ENCODE measurements at places on chromosomes 13 and 19.

- DNase-seq = no peak
Measured at GRCh38 chr13:33099860-33100259, 83.6 kb downstream of the KL start.

GRCh38 chr13:35712907-35713761 is 236.6 kb upstream of the MAB21L1 start:
- DNase-seq = no peak

DNA sequence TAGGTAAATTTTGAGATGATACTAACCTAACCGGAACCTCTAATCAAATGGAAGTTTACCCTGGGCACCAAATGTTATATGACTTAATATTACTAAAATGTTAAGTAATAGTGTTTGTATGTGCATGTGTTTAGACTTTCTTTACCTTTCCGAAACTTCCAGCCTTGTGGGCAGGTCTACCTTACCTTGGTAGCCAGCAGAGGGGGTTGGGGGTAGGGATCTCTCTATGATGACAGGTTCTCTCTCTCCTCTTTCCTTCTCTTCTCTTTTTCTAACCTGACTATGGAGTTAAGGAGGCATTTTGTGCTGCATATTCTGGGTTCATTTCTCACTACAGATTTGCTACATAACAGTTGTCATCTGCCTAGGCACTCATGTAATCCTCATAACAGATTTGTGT is 6.8 kb upstream of the FRY start:
- DNase-seq = no peak

DNA sequence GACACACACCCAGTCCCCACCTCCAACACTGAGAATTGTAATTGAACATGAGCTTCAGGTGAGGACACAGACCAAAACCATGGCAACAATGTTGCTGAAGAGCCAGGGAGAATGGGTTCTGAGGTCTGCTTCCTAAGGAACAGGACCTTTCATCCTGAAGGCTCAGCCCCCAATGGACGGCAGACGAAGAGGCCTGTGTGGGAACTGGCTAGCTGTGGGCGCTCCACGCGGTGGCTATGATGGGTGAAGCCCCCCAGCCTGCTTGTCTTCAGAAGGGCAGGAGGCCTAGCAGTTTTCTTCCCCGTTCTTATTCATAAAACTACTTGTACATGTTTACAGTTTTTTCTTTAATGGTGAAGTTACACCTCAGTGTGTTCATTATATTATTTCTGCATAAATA is 136.1 kb upstream of the SPACA7 start:
- DNase-seq = no peak

DNA sequence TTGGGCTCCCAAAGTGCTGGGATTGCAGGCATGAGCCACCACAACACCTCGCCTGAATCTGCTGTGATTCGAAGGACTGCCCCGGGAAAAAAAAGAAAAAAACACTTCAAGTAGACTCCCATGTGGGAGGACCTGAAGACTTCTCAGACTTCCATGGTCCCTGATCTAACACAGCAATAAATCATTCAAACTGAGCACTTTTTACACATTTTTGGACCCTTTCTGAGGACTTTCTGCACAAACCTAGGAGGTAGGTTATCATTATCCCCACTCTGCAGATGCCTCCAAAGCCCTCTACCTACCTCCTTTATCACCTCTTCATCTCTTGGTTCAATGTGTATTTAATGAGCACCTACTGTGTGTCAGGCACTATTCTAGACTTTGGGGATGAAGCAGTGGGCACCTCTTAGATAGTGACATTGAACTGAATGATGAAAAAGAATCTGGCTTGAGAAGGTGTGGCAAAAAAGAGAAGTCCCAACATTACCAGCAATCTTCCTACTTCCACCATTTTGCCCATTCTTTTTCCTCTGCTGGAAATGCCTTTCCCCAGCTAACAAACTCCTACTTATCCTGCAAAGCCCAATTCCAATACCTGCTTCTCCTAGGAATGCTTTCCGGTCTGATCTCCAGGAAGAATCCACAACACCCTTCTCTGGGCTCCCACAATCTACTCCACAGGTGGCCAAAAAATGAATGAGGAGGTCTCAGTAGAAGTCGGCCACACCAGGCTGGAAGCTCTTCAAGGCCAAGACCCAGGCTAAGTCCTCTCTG is 1.6 kb upstream of the CLPP start:
- no peak for DNase-seq

GRCh38 chr13:99296398-99296797 is 10.8 kb downstream of the GPR183 start:
- DNase-seq = no peak

DNA sequence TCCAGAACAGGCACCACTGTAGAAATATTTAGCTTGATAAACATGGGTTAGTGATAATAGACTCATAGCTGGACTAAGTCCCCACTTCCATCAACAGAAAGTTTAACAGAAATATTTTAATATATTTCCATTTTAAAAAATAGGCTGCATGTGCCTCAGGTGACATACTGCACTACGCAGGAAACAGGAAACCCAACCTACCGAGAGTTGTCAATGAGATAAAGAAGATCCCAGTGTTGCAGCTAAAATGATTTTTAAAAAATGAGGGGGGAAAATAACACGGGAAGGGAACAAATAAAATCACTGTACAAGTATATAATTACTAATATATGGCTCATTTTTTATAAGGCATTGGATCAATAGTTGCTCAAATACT is 154.8 kb downstream of the TBC1D4 start:
- DNase-seq = no peak

All from cortex of kidney (tissue), 1 donor.